ENCODE measurements at places on chromosomes 2 and 18.

DNA sequence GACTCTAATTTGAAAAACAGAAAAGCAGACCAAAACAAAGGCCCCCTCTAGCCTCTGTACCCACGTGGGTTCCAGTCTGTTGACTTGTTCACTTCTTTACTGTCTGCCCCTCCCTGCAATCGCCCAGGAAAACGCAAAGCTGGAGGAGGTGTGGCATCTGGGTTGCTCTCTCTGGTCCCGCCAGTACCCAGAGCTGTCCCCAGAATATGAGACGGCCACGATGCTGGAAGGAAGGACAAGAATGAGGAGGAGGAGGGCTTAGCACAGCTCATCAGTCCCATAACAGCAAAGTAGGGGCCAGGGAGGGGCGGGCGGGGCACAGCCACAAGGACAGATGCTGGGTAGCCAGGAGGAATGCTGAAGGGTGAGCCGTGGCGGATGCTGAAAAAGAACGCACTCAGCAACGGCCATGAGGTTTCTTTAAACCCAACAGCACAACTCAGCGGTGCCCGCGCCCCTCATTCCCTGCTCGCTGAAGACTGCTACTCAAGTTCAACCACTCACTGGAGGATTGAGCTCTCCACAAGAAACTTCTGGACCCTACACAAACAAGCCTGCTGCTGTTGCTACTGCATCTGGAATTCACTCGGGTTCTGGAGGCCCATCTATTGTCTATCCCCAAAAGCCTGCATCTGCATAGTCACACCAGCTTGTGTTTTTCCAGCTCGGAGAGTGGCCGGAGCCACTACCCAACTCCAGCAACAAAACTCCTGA lies 187.7 kb downstream of the HDAC4 start:
- no peak for DNase-seq

GRCh38 chr18:22300665-22301636 lies 116.8 kb downstream of the CTAGE1 start:
- no peak for DNase-seq

DNA sequence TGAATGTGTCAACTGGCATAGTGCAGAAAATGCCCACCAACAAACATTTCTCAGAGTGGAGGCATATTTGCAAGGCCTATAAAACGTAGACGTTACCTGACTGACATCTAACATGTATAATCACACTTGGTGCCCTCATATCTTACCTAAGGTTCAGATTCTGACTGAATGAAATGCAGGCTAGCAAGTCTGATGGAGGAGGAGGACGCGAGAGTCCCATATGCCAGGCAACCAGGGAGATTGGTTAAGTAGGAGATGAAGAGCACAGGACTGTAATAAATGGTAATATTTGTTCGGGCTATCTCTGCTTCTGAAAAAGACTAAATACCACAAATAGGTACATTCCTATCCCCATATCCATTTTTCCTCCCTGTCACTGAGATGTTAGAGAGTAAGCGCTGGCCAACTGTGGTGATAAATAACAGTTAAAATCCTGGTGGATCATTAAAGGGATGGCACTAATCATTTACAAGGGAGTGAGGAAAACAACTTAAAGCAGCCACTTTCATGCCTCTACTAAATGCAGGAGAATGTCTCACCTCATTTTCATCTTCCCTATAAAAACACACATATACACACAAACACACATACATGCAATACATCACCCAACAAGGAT lies 217.2 kb downstream of the TMEM163 start:
- no peak for DNase-seq

DNA sequence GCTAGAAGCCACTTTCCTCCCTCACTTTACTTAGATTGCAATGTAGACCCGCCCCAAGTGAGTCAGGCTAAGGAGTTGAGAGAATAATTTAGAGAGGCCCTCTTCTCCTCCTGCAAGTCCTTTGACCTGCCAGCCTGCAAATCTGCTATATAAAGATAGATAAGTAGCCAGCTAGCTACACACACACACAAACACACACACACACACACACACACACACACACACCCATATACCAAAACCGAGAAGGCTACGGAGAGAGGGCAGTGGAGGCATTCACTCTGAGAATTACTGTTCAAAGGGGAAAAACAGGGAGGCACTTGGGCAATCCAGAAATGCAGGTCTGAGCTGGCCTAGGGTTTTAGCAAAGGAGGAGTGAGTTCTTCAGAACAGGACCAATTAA lies 23.0 kb upstream of the SMAD7 start:
- no peak for DNase-seq

- no peak for DNase-seq
Measured at GRCh38 chr18:58862851-58863538, 1.7 kb upstream of the ZNF532 start.

DNA sequence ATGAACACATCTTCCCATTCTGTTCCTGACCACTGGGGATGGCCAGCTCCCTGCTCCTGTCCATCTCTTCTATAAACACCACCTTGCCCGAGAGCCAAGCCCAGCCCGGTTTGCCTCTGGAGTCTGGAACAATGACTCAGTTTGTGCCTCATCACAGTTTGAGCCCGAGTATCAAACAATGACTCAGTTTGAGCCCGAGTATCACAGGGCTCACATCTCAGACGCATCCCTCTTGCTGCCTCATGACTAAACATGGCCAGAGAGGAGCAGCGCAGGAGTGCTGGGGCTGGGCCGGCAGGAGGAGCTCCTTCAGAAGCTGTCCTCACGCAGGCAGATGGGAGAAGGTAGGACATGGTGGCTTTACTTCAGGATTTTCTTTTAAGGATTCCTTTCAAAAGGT lies 68.7 kb downstream of the PXDN start:
- DNase-seq = no peak

- no peak for DNase-seq
Measured at GRCh38 chr18:63192126-63192884, 127.3 kb downstream of the BCL2 start.

- DNase-seq = no peak
Measured at GRCh38 chr2:67544286-67544685, 147.2 kb downstream of the ETAA1 start.

GRCh38 chr2:75153221-75153620 lies 46.1 kb downstream of the TACR1 start:
- DNase-seq = no peak

DNA sequence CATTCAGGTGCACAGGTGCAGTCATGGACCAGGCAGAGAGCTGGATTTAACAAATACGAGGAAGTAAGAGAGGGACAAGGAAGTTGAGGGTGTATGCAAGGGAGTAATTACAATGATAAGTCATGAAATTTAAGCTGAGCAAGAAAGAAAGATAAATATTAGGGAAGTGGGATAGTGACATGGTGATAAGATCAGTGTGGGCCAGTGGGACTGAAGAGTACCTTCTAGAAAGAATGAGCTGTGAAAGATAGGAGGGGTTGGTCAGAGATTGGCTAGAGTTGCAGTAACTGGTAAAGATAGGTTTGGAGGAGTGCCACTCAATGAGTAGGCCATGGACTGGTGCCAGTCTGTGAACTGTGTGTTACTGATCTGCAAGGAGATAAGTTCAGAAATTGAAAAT lies 200.8 kb upstream of the SIX3 start:
- DNase-seq = no peak

GRCh38 chr2:238949710-238950345 lies 101.9 kb downstream of the TWIST2 start:
- DNase-seq = no peak

DNA sequence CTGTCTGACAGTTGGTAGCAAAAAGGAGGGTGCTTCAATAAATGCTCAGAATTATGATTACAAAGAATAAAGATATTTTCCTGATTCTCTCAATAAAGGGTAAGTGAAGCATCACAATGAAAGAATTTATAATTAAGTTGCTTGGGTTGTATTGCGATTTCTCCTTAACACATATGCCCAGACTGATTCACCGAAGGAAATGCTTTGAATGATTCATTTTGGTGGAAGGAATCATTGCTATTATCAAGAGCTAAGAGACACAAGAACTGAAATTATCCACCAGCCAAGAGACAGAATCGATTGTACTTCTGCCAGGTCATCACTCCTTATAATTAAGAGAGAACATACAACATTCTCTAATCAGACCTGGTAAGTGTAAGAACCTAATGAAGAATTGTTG lies 301.4 kb downstream of the NR4A2 start:
- DNase-seq = no peak

- no peak for DNase-seq
Measured at GRCh38 chr2:70645733-70646419, 92.2 kb upstream of the TGFA start.

DNA sequence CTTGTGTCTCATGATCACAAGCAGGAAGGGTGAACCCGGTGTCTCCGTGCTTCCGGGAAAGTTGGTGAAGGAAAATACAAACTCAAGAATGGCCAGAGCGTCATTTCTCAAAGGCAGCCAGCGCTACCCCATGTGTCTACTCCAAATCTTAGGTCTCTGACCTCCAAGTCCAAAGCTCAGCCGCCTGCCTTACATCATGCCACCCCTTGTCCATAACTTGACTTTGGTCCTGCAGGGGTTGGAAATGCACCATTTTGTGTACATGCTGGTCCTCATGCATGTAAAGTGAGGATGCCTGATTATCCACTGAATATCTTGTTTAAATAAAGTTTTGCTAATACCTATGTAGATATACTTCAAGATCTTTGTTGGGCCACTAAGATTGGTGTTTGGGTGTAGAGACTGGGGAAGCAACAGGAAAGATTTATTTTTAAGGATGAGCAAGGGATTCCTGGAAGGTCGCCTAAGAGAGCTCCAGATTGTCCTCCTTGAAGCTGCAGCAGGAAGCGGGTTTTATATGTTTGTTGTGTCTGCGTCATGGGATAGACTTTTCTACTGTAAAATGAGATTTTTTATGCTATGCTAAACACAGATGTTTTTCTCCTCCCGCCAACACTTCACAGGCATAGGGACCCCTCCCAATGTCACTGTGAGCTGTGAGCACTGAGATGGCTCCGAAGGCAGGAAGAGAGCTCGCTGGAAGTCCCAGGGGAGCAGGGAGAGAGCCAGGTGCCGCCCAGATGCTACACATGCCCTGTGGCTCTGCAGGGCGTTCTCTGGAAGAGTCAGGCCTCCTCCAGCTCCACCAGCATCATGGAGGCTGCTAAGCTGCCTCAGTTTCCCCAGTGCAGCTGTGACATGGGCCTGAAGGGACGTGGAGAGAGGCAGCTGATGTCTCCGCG lies 176.2 kb upstream of the HDAC4 start:
- no peak for DNase-seq

GRCh38 chr18:42654556-42654955 lies 460.9 kb downstream of the RIT2 start:
- DNase-seq = no peak

GRCh38 chr18:24726727-24727492 lies 266.5 kb downstream of the HRH4 start:
- peak; percentile 41 for DNase-seq

DNA sequence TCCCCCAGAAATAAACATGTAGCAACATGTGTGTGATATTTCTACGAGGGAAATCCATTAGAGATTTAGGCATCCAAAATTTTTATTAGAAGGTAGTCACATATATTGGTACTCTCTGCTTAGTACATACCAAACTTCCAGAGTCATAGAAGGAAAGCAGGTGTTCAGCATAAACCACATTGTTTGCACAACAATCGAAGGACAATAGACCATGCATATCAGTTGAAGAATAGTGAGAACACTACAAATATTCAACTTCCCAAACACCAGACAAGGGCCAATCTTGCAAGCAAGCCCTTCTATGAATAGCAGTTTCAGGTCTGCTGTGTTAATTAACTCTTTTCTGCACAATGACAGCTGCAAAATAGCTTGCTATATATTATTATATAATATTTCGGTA lies 702.2 kb downstream of the ERBB4 start:
- no peak for DNase-seq

- DNase-seq = no peak
Measured at GRCh38 chr2:56268856-56269255, 85.1 kb downstream of the CCDC85A start.

GRCh38 chr2:233643128-233643527 lies 6.9 kb downstream of the UGT1A10 start:
- no peak for DNase-seq

DNA sequence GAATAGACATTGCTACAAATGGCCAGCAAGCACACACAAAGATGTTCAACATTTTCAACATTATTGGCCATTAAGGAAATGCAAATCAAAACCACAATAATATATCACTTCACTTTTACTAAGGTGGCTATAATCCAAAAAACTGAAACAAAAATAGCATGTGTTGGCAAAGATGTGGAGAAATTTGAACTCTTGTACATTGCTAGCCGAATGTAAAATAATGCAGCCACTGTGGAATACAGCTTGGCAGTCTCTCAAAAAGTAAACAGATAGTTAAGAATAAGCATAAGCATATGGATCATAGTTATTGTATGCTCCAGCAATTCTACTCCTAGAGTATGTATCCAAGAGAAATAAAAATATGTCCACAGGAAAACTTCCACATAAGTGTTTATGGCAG lies 192.5 kb downstream of the EN1 start:
- no peak for DNase-seq

DNA sequence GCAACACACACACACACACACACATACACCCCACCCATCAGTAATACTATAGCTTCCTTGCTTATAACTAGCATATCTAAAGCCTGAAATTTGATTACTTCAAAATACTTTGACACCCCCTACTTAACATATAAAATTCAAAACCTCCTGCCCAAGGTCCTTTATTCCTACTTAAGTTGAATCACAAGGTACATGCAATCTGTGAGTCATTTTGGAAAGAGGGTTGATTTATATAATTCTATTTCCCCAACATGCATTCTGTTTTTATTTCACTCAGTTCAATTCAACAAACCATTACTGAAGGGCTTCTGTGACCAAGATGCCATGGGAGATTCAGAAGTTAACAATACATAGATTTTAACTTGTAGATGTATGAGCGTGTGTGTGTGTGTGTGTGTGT lies 420.7 kb downstream of the METTL4 start:
- no peak for DNase-seq

GRCh38 chr18:32200766-32201165 lies 10.9 kb downstream of the MEP1B start:
- DNase-seq = no peak

- no peak for DNase-seq
Measured at GRCh38 chr2:122710049-122710448, 954.6 kb downstream of the TSN start.

- DNase-seq = no peak
Measured at GRCh38 chr2:166676716-166677115, 182.7 kb upstream of the SCN7A start.

DNA sequence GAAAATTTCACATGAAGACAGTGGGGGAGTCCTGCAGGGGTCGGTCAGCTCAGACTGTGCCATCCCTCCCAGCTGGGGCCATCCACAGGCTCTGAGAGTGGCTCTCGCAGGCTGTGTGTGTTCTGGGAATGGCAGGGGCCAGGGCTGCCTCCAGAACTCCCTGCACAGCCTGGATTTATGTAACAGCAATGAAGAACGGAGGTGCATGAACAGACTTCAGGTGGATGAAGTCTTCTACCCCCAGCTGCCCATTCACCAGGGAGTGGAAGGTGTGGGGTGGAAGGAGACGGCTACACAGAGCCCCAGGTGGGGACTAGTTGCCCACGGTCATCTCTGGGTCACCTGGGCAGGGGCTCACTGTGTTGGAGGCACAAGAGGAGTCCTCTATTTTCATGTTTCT lies 56.1 kb upstream of the HDAC4 start:
- DNase-seq = no peak

Measured in activated naive CD4-positive, alpha-beta T cell treated with Interleukin-2 at 50 U/mL for 16 hours (primary cell).